Activated T-helper 1 cell treated with anti-CD3 and anti-CD28 coated beads, Interleukin-2, amount 50 U/mL, for 16 hours (primary cell): ENCODE measurements at places on chromosomes 11 and 22.

GRCh38 chr11:101342307-101342706 is 212.7 kb upstream of the PGR start:
- no peak for DNase-seq

GRCh38 chr11:3953327-3953726 is 97.9 kb downstream of the STIM1 start:
- DNase-seq, result no peak

GRCh38 chr22:41780746-41781505 is 19.6 kb upstream of the CCDC134 start:
- peak; percentile 73 for DNase-seq

DNA sequence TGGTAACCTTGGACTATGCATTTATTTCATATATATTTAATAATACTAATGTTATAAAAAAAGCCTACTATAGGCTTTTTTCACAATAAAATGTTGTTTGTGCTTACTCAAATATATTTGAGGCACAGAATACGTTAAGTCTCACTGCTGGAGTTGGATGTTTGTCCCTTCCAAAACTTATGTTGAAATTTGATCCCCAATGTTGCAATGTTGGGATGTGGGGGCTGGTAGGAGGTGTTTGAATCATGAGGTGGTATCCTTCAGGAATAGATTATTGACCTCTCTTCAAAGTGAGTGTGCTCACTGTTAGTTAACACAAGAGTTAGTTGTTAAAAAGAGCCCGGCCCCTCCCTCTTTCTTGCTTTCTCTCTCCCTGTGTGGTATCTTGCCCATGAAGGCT is 1295.9 kb downstream of the JRKL start:
- no peak for DNase-seq

DNA sequence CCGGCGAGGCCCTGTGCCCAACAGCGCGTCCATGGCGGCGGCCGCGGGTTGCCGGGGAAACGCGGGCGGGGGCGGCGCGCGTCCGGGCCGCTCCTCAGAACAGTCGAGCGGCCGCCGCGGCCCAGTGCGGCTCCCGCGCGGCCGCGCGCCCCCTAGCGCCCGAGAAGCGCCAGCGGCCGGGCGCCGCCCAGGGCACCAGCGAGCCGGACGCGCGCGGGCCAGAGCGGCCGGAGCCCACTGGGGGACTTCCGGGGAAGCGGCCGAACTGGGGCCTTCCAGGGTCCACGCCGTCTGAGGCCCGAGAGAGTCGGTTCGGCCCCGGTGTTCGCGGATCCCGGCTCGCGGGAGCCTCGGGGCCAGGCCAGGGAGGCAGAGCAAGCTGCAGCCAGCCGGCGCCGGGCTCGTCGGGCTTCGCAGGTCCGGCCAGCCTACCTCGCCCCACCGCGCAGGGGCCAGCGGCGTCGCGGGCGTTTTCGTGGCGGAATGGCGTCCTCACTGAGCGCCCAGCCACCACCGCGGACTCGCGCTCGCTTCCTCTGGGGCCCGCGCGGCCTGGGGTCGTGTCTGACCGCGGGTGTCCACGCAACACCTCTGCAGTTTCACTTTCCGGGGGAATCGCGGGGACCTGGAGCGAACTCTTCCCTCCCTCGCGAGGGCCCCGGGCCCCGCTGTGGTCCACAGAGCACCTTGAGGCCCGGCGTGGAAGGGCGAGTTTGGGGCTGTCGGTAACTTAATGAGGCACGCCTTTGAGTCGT is at the start of gene DENND6B:
DENND6B (minus strand) TSS at position 57 of the 755 bp plus-strand sequence; CDS start at position 33, 24 bp downstream.
- DNase-seq, result peak; percentile 65

- DNase-seq, result no peak
Measured at GRCh38 chr11:72673943-72674828, at the start of gene PDE2A. Gene PDE2A (minus strand): TSS chr11:72674422. CDS start chr11:72674207, 215 bp downstream.

DNA sequence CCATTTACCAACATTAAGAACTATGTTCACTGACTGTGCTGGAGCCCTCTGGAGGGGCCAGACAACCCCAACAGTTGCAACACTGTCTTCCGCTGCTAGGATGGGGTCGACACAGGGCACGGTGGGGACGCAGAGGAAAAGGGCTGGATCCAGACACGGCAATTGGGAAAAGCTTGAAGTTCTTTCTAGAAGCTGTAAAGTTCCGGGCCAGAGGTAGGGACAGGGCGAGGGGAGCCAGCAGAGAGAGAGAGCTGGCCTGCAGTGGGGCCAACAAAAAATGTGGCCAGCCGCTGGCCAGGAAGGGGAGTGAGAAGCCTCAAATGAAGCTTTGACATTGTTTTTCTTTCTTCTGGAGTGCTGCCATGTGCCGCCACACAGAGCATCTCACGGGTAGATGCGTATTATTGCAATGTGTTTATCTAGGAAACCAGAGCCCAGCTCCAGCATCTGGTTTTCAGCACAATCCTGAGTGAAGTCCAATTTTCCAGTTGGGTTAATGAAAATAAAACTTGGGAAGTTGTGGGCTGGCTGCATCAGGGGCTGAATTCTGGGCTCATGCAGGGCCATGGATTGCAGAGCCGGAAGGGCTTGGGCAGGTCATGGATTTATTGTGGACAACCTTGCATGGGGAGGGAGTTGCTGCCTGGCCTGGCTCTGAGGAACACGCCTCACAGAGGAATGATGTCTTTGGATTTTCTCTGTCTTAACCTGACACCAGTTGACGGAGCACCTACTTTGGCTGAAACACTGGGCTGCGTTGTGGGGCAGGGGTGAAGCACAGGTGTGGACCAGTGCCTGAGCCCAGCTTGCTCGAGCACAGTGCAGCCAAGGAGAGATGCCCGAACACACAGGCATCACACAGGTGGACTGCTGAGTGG is 67.6 kb upstream of the AMPD3 start:
- DNase-seq, result no peak

GRCh38 chr11:32779136-32779535 is 15.3 kb downstream of the CCDC73 start:
- no peak for DNase-seq

DNA sequence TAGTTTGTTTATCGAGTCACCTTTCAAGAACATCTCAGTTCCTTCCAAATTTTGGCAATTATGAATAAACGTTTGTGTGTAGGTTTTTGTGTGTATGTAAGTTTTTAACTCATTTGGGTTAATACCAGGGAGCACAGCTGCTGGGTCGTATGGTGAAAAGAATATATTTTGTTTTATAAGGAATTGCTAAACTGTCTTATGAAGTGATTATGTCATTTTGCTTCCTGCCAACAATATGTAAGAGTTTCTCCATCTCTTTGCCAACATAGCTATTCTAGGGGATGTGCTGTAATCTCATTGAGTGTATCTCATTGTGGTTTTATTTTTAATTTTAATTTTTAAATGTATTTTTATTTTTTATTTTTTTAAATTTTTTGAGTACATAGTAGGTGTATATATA is 27.3 kb downstream of the BCL2L13 start:
- no peak for DNase-seq

DNA sequence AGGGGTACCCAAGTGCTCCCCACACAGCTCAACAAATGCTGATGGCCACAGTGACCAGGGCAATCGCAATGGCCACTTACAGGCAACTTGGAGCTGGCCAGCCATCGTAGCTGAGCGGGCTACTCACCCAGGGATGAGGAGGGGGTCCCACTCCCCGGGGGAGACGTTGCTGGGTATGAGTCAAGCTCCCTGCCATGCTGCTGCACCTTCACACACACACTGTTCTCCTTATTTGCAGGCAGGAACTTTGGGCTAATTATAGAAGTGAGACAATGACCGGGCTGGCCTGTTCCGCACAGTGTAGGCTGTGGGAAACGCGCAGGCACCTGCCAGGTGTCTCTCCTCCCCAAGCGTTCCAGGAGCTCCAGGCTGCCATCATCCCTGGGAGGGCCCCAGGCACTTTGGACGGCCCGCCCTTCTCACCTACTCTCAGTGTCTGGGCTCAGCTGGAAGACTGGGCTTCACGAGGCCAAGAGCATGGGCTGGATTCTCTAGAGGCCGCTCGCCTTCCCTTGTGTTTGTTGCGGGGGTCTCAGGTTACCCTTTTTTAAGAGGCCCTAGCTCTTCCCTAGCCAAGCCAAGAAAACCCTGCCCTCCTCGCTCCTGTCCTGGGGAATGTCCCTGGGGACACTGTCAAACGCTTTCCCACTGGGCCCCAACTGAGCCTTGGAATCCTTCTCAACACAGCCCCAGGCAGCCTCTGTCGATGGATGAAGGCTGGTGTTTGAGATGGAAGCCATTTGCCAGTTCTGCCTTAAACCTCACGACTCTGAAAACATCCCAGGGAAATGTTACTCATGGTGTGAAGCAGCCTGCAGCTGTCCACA is 73.0 kb downstream of the RTL6 start:
- no peak for DNase-seq

GRCh38 chr22:43176090-43176489 is 10.8 kb downstream of the TTLL12 start:
- no peak for DNase-seq

DNA sequence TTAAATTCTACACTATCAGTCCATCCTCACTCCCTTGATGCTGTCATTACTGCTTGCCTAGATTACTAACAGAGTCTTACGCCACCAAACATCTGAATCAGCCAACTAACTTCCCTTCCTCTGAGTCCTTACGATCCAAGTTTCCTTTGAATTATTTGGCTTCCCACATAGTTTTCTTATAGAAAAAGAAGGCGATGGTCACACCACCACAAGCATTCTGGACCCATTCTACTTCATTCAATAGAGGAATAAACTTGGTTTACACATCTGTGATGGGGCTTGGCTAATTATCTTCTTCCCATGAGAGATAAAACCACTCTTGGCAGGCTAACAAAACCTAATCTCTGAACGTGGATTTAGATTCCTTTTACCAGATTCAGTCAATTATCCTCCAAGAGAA is 35.0 kb downstream of the INTS4 start:
- no peak for DNase-seq

- DNase-seq, result peak; percentile 59
Measured at GRCh38 chr11:17389211-17389956, 925 bp upstream of the KCNJ11 start.

DNA sequence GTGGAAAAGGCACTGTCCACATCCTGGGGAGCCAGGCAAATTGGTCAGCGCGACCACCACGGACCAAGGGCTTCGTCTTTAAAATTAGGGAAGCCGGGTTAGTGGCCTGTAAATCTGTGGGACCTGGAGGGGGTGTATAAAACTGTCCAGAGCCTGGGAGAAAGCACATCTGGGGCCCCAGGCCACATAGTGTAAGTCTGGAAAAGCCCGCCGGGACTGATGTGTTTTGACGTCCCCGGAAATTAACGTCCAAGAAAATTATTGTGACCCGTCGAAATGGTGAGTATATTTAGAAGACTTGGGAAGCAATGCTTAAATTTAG is 4.2 kb upstream of the IGF2 start:
- no peak for DNase-seq

- DNase-seq, result peak; percentile 38
Measured at GRCh38 chr11:128342511-128343134, 244.7 kb downstream of the ETS1 start.

- no peak for DNase-seq
Measured at GRCh38 chr11:92964471-92964870, 5.0 kb upstream of the MTNR1B start.

DNA sequence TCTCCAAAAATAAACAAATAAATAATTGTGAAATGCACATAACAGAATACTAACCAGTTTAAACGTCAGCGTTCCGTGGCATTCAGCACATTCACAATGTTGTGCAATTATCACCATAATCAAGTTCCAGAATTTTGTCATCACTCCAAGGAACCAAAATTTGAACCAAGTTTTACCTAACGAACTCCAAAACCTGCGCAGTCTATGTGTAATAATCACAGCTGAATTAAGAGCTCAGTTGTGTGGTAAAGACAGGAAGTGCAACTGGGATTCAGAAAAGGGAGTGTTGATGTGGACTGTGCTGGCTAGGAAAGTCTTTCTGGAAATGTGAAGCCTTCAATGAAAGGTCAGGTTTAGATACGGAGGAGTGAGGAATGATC is 5.4 kb upstream of the MCAM start:
- DNase-seq, result no peak

GRCh38 chr11:16418428-16419097 is 62.2 kb upstream of the SOX6 start:
- no peak for DNase-seq

- no peak for DNase-seq
Measured at GRCh38 chr11:8209208-8209807, 40.5 kb upstream of the RIC3 start.

- no peak for DNase-seq
Measured at GRCh38 chr11:118820412-118821357, 29.7 kb upstream of the DDX6 start.

- DNase-seq, result no peak
Measured at GRCh38 chr11:132028380-132029240, 658.2 kb downstream of the NTM start.

GRCh38 chr11:67054346-67054835 is 2.3 kb upstream of the RHOD start:
- DNase-seq, result no peak

- DNase-seq, result no peak
Measured at GRCh38 chr11:40294349-40294735, 1165.1 kb downstream of the LRRC4C start.

- DNase-seq, result no peak
Measured at GRCh38 chr22:48952256-48953102, 875.2 kb downstream of the BRD1 start.

DNA sequence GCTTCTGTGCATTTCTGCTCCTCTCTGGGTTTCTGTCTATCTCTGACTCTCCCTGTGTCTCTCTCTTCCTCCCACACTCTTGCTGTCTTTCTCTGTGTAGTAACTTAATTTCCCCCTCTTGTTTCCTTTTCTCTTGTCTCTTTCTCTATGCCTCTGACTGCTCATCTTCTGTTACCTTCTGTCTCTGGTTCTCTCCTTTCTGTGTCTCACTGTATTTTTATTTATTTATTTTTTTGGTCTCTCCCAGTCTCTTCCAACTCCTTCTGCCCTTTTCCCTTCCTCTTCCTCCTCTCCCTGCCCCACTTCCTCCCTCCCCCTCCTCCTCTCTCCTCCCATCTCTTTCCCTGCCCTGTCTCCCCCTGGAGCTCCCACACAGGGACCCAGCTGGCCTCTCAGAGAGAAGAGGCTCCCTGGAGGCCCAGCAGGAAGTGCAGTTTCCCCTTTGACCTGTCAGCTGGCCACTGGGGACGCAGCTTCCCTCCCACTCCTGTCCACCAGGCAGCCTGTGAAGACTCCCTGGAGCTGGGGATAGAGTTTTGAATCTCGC is 38.3 kb upstream of the MYH9 start:
- DNase-seq, result no peak

GRCh38 chr11:63639199-63639832 is 25.1 kb upstream of the PLAAT3 start:
- no peak for DNase-seq

GRCh38 chr11:11669233-11669846 is 47.5 kb upstream of the GALNT18 start:
- no peak for DNase-seq

DNA sequence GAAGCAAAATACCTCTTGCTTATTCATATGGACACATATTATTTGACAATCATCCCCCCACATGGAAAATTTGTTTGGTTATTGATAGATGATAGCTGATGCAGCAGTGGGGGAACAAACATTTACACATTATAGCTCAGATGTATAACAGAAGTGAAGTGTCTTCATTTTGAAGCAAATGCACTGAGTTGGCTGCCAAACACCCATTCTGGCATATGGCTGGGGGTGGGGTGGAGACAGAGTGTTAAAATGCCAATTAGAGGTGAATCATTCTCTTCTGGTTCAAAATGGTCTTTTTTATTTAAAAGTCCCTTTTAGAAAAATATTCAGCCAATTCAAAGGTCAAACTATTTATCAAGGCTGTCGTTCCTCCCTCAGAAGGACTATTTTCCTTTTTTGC is 157.3 kb upstream of the TRPC6 start:
- no peak for DNase-seq

- no peak for DNase-seq
Measured at GRCh38 chr11:132960273-132961078, 571.8 kb downstream of the OPCML start.
